Tibial nerve (tissue), 4 donors: ENCODE measurements at places on chromosomes 7 and 10. TPM values are rescaled to one million over a fixed set of nuclear protein-coding genes. Genes with fewer than 3 reads are reported as not detected.

GRCh38 chr7:40470091-40470592, 335.3 kb downstream of the SUGCT start:
- H3K36me3 ChIP-seq = no peaks in the 10 kb centered on the region
- H3K27ac ChIP-seq = no peak overlapping the region
- H3K4me3 ChIP-seq = no peak overlapping the region
- H3K27me3 ChIP-seq = no peaks in the 10 kb centered on the region
- DNase-seq = no peak
- no peaks in the 10 kb centered on the region for H3K4me1 ChIP-seq

DNA sequence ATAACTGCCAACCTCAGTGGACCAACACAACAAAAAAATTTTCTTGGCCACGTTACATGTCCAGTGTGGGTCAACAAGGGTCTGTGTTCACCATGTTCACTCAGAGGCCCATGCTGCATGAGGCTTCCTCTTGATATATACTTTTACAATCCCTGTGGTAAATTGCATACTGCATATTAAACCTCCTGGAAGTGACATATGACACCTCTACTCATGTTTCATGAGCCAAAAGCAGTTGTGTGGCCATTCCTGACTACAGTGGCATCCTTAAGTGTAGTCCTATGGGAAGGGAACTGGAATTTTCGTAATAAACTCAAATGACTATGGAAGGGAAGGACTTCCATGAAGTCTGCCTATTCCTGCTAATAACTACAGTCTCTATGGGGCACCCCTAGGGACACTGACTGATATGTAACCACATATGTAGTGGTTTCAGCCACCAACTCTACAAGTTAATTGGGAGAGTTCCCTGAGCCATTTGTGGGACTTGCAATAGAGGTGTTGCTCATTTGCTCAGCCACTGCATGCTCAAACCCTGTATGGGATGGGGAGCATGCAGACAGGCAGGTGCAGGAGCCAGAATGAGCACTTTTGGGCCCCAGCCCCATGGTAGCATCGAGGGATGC, 9.7 kb downstream of the DYNC1I1 start:
- no peak overlapping the region for H3K27ac ChIP-seq
- H3K4me3 ChIP-seq = no peak overlapping the region
- no peaks in the 10 kb centered on the region for H3K4me1 ChIP-seq
- no peaks in the 10 kb centered on the region for H3K27me3 ChIP-seq

DNA sequence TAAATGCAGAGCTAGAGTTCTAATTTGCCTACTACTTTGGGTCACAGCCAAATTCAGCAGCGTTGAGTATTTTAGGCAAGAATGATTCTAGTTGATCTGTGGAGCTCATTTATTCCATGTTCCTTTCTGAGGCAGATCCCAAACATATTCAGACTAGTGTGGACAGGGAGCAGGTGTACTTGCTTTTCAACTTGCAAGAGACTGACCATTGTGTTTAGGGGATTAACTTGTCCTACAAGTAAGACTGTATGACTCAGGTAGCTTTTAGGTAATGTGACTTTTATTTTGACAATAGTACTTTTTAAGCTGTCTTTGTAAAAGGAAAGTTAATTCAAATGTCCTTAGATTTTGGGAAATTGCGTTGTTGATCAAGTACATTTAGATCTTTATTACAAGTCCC, 285.5 kb downstream of the TWIST1 start:
- no peaks in the 10 kb centered on the region for H3K27me3 ChIP-seq
- no peak for DNase-seq
- H3K4me3 ChIP-seq = no peak overlapping the region

DNA sequence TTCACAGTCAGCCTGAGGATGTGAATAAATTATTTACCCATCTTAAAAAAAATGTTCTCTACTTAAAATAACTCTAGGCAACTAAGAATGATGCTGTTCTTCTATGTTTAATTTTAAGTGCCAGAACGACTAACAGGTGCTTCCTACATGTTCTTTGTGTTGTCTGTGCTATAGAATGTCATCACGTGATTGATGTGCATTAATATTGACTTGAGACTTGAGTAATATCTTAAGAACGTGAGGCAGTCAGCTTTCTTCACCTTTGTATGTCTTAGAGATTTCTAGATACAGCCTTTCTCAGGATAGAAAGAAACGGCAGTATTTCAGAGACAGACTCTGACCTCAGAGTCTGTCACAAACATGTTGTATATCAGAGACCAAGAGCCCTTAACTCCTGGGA, 274.6 kb downstream of the KCND2 start:
- no peaks in the 10 kb centered on the region for H3K27me3 ChIP-seq
- H3K36me3 ChIP-seq = no peaks in the 10 kb centered on the region

GRCh38 chr10:121369616-121370015, 228.6 kb downstream of the FGFR2 start:
- no peaks in the 10 kb centered on the region for H3K36me3 ChIP-seq
- H3K27me3 ChIP-seq = no peaks in the 10 kb centered on the region
- no peak overlapping the region for H3K4me3 ChIP-seq
- no peaks in the 10 kb centered on the region for H3K4me1 ChIP-seq
- DNase-seq = no peak

GRCh38 chr7:36765605-36766004, 41.3 kb upstream of the AOAH start:
- no peaks in the 10 kb centered on the region for H3K36me3 ChIP-seq
- no peaks in the 10 kb centered on the region for H3K27me3 ChIP-seq
- no peaks in the 10 kb centered on the region for H3K4me1 ChIP-seq
- H3K4me3 ChIP-seq = no peak overlapping the region
- no peak overlapping the region for H3K27ac ChIP-seq

DNA sequence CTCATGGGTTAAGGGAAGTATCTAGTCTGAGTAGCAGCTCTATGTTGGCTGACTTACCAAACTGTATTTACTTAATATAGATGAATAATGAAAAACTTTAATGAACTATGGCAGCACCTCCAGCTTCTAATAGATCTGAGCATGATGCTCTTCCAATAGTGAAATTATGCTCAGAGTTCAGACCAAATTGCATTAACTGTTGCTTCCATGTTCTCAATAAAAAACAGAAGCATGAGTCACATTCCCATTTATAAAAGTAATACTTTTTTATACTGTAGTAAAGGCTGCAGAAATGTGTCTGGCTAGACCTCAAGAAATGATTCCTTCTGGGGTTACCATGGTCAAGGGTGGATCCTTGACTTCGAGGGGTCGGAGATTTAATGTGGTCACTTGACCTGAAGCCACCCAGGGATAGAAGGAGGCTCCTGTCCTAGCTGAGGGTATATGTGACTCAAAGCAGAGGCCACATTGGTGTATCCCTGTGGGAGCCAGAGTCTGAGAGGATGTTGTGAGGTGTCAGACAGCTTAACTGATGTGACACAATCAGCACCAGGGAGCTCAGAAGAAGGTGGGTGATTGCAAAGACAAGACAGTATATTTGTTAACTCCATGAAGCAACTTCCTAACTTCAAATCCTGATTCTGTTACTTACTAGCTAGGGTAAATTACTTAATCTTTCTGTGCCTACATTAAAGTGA, 19.8 kb upstream of the PLCE1 start:
- no peaks in the 10 kb centered on the region for H3K36me3 ChIP-seq
- no peak for DNase-seq
- no peaks in the 10 kb centered on the region for H3K4me1 ChIP-seq
- no peaks in the 10 kb centered on the region for H3K27me3 ChIP-seq
- H3K4me3 ChIP-seq = no peak overlapping the region

SEMA3D gene
- total RNA-seq = 4.8 TPM

CRHR2 gene
- total RNA-seq = not detected
